ENCODE measurements at places on chromosomes 5 and 9. TPM values are rescaled to one million over a fixed set of nuclear protein-coding genes. Genes with fewer than 3 reads are reported as not detected.

PFDN1 gene
- polyA plus RNA-seq = 99.9 TPM

NIM1K gene
- 1.8 TPM for polyA plus RNA-seq

GRCh38 chr5:138258704-138259292, 15.6 kb downstream of the GFRA3 start:
- no peaks in the 10 kb centered on the region for H3K4me1 ChIP-seq
- peaks cover 12% of the 10 kb centered on the region for H3K27me3 ChIP-seq
- no peak overlapping the region for H3K4me3 ChIP-seq
- H3K27ac ChIP-seq = no peak overlapping the region

- no peaks in the 10 kb centered on the region for H3K36me3 ChIP-seq
- no peak overlapping the region for H3K4me3 ChIP-seq
- DNase-seq = no peak
These were observed 19.2 kb upstream of the PITX1 start for GRCh38 chr5:135053278-135053677.

PCBD2 gene
- polyA plus RNA-seq = 6.2 TPM

GRCh38 chr5:64744914-64745313, 23.6 kb downstream of the SREK1IP1 start:
- H3K4me1 ChIP-seq = peaks cover 13% of the 10 kb centered on the region
- H3K27ac ChIP-seq = no peak overlapping the region
- H3K27me3 ChIP-seq = no peaks in the 10 kb centered on the region
- no peak for DNase-seq
- no peak overlapping the region for H3K4me3 ChIP-seq

GFI1B gene
- polyA plus RNA-seq = not detected

DNA sequence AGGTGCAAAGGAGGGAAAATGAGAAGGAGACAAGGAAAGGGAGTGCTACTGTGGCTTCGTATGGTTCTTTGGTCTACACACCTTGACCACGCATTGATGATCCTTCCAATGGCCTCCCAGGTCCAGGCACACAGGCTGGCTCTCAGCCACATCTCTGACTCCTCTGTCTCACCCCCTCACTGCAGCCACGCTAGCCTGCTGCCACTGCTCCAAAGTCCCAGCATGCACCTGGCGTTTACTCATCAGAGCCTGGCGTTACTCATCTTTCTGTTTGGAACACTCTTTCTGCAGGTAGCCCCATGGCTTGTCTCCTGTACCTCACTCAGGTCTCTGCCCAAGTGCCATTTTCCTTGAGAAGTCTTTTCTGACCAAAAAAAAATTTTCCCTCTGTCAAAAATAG, 195.5 kb downstream of the SNCAIP start:
- peak; percentile 18 for DNase-seq
- no peak overlapping the region for H3K4me3 ChIP-seq
- no peaks in the 10 kb centered on the region for H3K36me3 ChIP-seq
- no peak overlapping the region for H3K27ac ChIP-seq

FAM221B gene
- polyA plus RNA-seq = not detected

DNA sequence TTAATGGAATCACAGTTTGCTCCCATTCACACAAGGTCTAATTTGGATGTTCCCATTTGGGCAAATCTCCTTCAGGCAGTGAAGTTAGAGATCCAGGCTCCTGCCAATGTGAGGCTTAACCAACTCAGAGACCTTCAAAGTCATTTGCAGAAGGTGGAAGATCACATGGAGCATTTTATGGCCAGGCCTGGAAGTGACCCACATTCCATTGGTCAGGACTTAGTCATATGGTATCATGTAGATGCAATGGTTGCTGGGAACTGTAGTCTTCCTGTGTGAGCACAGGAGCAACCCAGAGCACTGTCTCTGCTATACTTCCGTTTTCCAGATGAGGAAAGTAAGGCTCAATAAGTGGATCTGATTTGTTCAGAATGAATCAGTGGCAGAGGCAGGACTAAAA, 292.7 kb upstream of the SMARCA2 start:
- H3K36me3 ChIP-seq = no peaks in the 10 kb centered on the region
- no peak overlapping the region for H3K27ac ChIP-seq
- H3K27me3 ChIP-seq = no peaks in the 10 kb centered on the region

TNFSF8 gene
- polyA plus RNA-seq = not detected

PCDHA1 gene
- polyA plus RNA-seq = not detected

- no peaks in the 10 kb centered on the region for H3K27me3 ChIP-seq
- peak; percentile 73 for DNase-seq
- peaks cover 15% of the 10 kb centered on the region for H3K4me1 ChIP-seq
- peak overlapping the region; percentile 7 for H3K4me3 ChIP-seq
- no peaks in the 10 kb centered on the region for H3K36me3 ChIP-seq
- H3K27ac ChIP-seq = peak overlapping the region; percentile 61
These were observed 84.6 kb downstream of the PLPP1 start for GRCh38 chr5:55450050-55450765.

FST gene
- 85.0 TPM for polyA plus RNA-seq

GRCh38 chr5:40227931-40228330, 451.8 kb upstream of the PTGER4 start:
- H3K4me1 ChIP-seq = peaks cover 23% of the 10 kb centered on the region
- no peak for DNase-seq
- H3K27ac ChIP-seq = no peak overlapping the region
- no peaks in the 10 kb centered on the region for H3K36me3 ChIP-seq
- no peaks in the 10 kb centered on the region for H3K27me3 ChIP-seq
- H3K4me3 ChIP-seq = no peak overlapping the region

DNA sequence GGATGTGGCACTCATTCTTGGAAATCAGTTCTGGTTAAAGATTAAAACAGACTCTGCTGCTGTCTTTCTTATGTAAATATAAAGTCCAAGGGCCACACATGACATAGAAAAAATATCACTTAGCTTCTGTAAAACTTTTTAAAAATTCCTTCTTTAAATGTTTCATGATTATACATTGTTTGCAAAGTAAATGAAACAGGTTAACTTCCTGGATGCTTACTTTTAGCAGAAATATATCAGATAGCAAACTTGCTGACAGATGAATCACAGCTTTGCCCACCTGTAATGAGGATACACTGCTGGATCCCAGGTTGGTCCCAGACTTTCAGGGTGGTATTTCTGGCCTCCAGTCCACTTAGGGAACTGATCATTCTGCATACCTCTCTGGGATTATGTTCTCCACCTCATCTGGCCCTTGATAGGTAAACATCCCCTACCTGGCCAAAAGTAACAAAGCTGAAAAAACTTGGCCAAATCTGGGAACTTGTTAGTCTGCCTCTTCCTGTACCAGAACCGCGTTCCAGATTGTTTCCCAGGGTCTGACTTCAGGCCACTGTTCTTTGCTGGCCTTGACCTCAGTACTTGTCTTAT, 340.5 kb downstream of the ADGRV1 start:
- H3K36me3 ChIP-seq = no peaks in the 10 kb centered on the region
- H3K4me1 ChIP-seq = no peaks in the 10 kb centered on the region
- DNase-seq = no peak
- H3K4me3 ChIP-seq = no peak overlapping the region

GRCh38 chr5:97406946-97407676, 224.1 kb upstream of the RIOK2 start:
- no peak overlapping the region for H3K4me3 ChIP-seq
- H3K27me3 ChIP-seq = no peaks in the 10 kb centered on the region
- no peaks in the 10 kb centered on the region for H3K4me1 ChIP-seq
- DNase-seq = no peak

DNA sequence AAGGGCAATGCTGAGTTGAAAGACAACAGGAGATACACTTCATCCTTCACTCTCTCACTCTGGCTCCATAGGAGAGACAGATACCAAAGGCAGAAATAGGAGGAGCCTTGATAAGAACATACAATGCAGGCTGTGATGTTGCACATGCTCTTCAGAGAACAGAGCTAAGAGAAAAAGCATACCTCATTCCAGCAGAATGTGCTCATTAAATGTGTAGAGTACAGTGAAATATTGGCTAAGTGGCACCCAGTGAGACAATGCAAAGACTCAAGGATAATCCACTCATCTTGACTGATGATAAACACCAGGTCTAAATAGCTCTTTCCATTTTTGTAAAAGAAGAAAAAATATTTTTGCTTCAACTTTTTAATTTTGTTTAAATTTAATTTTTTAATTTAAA, 139.7 kb downstream of the OR2K2 start:
- H3K27me3 ChIP-seq = no peaks in the 10 kb centered on the region
- H3K4me1 ChIP-seq = no peaks in the 10 kb centered on the region
- H3K4me3 ChIP-seq = no peak overlapping the region
- H3K36me3 ChIP-seq = no peaks in the 10 kb centered on the region
- no peak for DNase-seq
- no peak overlapping the region for H3K27ac ChIP-seq
